ENCODE measurements at places on chromosomes 1 and 21. TPM values are rescaled to one million over a fixed set of nuclear protein-coding genes. Genes with fewer than 3 reads are reported as not detected.

LENEP gene
- not detected for total RNA-seq

GRCh38 chr1:182280504-182280900, 111.1 kb downstream of the GLUL start:
- DNase-seq = no peak

DNA sequence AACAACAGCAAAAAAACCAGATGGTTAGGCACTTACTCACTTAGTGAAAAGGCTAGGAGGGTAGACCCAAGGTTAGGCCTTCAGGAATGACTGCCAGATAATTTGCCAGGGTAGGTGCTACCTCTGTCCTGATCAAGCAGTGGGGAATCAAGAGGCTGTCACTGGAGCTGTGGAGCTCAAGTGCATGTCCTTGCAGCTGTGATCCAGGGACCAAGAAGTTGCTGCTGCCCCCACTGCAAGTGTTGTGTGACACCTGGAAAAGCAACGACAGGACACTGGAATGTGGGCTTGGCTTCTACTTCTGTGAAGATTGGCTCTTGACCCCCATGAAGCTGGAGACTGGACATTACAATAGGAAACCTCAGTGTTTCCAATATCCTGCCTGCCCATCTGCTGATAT, 72.1 kb downstream of the PEX14 start:
- no peak for DNase-seq

DNA sequence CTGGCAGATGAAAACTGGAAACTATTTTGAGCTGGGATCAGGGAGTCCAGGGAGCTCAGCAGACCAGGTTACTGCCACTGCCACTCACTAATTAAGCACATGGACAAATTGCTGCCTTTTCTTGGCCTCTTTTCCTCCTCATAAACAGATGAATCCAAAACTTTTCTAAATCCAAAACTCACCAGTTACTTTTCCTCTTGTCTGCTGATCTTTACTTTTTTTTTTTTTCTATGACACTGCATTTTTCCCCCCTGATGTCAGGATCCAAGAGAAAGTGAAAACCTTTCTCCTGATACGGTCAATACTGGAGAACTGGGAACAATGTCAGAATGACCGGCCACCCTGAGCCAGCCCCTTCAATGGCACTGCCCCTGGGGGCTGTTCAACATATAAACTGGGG, 405.8 kb downstream of the DUSP10 start:
- DNase-seq = no peak

DNA sequence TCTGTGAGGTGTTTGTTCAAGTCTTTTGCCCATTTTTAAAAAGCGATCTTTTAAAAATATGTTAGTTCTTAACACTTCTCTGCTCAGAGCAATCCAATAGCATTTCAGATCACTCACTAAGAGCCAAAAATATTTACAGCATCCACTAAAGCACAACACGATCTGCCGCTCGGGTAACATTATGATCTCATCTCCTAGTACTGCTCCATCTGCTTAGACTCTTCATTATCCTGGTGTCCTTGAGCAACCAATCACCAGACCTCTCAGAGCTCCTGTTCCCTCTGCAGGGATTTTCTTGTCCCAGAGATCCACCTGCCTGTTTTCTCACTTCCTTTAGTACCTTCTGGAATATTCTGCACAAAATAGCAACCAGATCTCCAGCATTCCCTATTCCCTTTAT, 235.3 kb upstream of the ESRRG start:
- DNase-seq = no peak

DNA sequence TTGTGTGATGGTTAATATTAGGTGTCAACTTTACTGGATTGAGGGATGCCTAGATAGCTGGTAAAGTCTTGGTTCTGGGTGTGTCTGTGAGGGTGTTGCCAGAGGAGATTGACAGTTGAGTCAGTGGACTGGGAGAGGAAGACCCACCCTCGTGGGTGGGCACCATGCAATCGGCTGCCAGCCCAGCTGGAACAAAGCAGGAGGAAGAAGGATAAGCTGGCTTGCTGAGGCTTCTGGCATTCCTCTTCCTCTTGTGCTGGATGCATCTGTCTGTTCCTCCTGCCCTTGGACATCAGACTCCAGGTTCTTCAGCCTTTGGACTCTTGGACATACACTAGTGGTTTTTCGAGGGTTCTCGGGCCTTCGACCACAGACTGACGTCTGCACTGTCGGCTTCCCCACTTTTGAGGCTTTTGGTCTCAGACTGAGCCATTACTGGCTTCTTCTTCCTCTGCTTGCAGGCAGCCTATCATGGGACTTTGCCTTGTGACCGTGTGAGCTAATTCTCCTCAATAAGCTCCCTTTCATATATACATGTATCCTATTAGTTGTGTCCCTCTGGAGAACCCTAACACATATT, 184.3 kb upstream of the LMO4 start:
- DNase-seq = no peak

DNA sequence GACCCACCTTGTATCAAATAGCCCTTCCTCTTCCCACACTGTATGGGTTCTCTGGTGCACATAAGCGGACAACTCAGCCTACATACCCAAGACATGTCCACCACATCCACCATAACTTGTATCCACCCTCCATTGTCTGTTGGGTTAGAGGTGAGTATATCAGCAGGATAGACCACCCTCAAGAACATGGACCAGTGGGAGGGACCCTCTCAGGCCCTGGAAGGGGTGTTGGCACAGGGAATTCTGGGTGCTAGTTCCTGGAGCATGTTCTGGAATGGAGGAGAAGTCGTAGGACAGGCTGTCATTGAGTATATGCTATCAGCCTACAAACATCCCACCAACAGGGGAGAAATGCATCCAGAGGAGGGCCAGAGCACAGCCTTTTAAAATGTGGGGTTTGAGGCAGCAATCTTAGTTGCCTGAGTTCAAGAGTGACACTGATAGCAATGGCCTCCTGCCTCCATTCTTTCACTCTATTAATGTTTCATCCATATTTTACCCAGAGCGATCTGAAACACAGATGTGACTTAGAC, 7.5 kb downstream of the CD55 start:
- DNase-seq = no peak

GRCh38 chr21:42526379-42526727, 12.7 kb downstream of the SLC37A1 start:
- DNase-seq = no peak

DNA sequence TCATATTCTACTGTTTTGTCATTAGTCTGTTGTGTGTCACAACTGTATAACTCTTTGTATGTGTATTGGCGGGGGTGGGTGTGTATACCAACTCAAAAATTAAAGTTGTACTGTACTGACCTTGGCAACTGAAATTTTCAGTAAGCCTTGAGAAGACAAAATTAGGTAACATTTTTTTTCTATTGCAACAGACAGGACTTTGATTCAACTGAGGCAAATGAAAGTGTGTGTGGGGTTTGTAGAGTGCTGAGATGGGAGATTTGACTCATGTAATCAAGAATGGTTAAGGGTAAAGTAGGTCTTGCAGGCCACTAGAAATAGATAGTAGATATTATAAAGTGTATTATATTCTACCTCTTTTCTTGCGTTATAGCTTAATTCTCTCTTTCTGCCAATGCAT, 14.6 kb upstream of the B3GALT2 start:
- no peak for DNase-seq
